ENCODE measurements at places on chromosomes 1 and 21. TPM values are rescaled to one million over a fixed set of nuclear protein-coding genes. Genes with fewer than 3 reads are reported as not detected.

GJA9 gene
- not detected for total RNA-seq

- H3K27ac ChIP-seq, result no peak overlapping the region
- no peaks in the 10 kb centered on the region for H3K27me3 ChIP-seq
- peaks cover 9% of the 10 kb centered on the region for H3K36me3 ChIP-seq
- H3K4me3 ChIP-seq, result no peak overlapping the region
- DNase-seq, result no peak
Observed at GRCh38 chr1:109626682-109627408, 7.2 kb downstream of the AMPD2 start.

DNA sequence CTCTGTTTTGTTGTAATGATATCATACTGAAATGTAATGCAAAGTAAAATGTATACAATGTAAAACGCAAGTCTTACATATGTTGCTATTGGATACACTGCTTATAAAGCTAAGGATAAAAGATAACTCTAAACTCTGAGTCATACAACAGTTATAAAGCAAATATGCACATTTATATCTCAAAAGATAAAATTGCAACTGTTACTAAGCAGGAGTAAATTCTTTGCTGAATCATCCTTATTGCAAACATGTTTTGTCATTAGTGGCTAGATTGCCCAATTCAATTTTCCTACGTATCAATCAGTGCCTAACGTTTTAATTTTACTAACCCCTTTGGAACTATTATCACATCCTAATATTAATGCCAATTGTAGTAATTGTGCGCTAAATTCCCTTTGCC lies 762.9 kb downstream of the LTN1 start:
- no peaks in the 10 kb centered on the region for H3K27me3 ChIP-seq
- no peak overlapping the region for H3K4me3 ChIP-seq
- DNase-seq, result peak; percentile 37
- H3K36me3 ChIP-seq, result no peaks in the 10 kb centered on the region

DNA sequence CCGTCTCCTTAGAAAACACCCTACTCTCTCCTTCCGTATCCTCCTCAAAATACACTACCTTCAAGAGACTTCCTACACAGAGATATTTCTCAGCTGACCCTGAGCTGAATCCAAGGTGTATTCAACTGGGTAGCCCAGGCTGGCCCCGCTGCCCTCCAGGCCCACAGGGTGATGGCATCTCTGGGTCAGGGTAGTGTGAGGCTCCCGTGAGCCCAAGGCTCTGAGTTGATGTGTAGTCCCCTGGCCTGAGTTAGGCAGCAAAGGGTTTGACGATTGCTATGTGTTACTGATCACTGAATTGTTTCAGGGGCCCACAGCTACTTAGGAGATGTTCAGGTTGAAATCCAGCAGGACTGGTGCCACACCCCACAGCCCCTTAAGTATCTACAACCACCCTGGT lies 6.7 kb downstream of the INAVA start:
- H3K27ac ChIP-seq, result no peak overlapping the region
- no peak for DNase-seq
- H3K4me1 ChIP-seq, result no peaks in the 10 kb centered on the region
- H3K4me3 ChIP-seq, result no peak overlapping the region
- H3K27me3 ChIP-seq, result no peaks in the 10 kb centered on the region
